ENCODE measurements at places on chromosomes 7 and 10.

DNA sequence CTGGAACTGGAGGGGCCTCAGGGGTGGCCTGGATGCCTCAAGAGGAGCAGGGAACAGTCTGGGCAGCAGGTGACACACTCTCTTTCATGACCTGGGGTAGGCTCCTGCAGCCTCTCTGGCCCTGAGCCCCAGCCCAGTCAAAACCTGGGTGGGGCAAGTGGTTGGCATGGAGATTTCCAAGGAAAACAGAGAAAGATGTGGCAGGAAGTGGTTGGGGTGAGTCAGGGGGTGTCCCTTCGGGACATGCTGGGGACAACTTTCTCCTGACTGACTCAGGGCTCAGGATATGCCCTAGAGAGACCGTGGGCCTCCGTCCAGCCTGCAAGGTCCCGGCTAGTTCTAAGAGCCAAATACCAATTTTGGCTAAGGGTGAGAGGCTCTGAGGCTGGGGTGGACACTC lies 2.9 kb downstream of the AQP1 start:
- DNase-seq: peak; percentile 95

DNA sequence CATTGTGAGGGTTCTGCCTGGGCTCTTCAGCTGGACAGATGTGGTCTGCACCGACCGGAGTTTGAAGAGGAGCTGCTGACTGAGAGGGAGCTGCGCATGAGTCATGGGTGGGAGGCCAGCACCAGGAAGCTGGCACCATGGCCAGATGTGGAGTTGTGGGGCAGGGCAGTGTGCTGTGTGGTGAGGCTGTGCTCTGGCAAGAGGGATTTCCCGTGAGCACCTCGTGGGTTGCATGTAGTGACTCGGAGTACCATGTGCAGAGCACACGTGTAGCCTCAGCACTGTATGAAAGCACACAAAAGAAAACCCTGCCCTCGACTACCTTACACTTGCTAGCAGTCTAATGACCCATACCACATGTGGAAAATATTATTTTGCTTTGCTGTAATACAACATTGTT lies 103.4 kb downstream of the WNT2 start:
- no peak for DNase-seq

DNA sequence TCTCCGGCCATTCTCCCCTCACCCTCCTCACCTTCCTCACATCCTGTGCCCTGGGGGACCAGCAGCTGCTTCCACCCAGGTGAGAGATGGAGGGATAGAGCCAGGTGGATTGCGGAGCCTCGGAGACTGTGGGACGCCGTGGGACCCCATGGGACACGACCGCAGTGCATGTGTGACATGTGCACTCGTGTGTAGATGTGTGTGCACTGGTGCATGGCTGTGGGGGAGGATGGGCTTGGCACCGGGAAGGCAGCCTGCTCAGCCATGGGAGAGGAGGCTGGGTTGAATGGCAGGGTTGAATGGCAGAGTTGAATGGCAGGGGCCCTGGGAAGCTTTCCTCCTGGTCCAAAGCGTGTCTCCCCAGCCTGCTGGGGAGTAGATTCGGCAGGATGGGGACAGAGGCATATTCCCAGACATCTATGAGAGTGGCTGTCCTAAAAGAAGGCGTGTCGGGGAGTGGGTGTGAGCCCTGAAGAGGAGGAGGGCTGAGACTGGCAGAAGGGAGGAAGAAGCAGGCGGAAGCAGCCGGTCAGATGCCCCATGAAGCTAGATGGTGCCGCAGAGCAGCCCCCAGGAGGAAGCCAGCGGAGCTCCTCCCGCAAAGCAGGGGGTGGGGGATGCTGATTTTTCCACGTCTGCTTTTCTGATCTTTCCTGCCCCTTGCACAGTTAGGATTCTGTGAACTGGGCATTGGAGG lies 815 bp downstream of the GIMAP8 start:
- DNase-seq: no peak

- no peak for DNase-seq
Observed at GRCh38 chr7:26948617-26949118, 84.3 kb upstream of the SKAP2 start.

- DNase-seq: no peak
Observed at GRCh38 chr7:36775676-36776075, 51.4 kb upstream of the AOAH start.

- no peak for DNase-seq
Observed at GRCh38 chr10:58608826-58609531, 96.3 kb downstream of the BICC1 start.

DNA sequence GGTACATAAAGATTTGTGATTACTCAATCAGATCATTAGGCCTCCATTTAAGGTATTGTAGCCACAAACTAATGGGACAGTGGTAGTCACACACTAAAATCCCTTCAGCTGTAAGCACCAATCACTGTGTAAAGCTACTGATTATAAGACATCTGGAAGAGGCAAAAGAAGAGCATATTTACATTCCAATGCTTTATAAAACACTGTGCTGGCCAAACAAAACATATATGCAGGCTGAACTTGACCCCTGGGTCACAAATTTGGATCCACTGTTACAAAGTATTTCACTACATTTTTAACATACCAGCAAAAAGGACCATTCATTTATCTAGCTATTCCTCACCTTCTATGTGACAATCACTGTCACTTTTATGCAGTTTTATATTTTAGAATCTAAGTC lies 41.4 kb upstream of the ANLN start:
- DNase-seq: no peak

DNA sequence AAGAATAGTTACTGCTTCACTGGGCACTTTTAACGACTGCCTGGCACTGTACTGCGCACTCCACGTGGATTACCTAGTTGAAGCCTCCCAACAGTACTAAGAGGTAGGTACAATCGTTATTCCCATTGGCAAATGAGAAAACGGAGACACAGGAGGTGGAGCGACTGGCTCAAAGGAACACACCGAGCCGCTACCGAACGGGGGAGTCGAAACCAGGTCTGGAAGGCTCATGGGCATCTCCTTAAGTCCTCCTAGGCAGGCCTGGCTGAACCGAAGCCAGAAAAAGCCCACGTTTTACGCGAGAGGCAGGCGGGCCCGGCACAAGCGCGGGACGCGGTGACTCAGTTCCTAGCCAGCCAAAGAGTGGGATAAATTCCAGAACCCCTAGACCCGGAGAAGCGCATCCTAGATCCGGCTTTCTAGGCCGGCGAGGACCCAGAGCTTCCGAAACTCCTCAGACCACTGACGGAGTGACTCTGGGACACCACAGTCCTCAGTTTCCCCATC lies 472 bp downstream of the PDAP1 start:
- DNase-seq: peak; percentile 86

- no peak for DNase-seq
Observed at GRCh38 chr10:92699193-92699517, 9.4 kb downstream of the HHEX start.

- DNase-seq: no peak
Observed at GRCh38 chr10:48245977-48246376, 28.5 kb downstream of the FRMPD2 start.

DNA sequence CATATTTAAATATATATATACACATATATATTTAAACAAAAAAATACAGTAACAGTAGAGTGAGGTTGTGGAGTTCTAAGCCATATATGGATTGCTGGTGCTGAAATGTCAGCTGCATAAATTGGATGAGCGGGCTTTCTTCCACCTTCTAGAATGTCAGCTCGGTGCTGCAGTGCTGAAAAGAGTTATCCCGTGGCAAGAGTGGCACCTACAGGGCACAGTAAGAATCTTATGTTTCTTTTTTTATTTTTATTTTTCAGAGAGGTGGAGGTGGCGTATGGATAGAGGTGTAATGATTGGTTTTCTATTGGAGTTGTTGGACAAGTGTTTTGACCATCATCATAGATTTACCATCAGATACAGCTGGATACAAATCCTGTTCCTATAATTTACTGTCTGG lies 86.2 kb upstream of the DYNC1I1 start:
- no peak for DNase-seq

- DNase-seq: peak; percentile 79
Observed at GRCh38 chr7:42236266-42236975, 588 bp downstream of the GLI3 start.

- DNase-seq: no peak
Observed at GRCh38 chr7:143436325-143436946, 6.8 kb upstream of the TAS2R60 start.

DNA sequence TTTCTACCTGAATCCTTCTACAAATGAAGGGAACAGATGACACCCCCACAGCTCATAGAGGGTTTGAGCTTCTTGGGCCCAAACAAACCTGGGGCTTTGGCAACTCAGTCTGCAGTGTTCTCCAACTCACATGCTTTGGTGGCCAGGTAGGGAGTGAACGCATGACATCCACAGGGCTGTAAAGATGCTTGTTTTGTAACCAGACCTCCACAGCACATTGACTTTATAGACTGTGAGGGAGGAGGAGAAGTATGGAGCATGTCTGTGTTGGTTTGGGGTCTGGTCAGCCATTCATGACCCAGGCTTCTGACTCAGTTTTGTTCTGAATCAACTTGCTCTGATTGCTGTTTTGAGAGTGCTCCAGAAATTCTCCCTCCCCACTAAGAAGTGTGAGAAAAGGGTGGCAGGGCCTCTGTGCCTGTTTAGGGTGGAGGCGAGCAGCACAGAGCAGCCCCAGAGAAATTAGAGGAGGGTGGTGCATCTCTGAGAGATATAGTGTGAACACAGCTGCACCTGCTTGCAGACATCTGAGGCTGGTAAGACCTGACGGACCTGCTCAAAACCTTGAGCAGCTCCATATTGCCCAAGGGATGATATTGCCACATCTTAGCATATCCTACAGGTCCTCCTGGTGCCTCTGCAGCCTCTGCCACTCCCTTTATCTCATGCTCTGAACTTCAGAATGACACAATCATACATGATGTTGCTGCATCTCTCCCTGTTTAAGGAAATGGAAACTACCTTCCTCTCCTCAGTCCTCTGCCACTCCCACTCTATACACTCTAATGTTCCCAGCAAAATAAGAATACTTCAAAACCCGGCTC lies 287.7 kb downstream of the ABCA13 start:
- no peak for DNase-seq

Measured in coronary artery (tissue), 2 donors.